Mesenteric fat pad (tissue), 1 donor: ENCODE measurements at places on chromosomes 5 and 9.

GRCh38 chr5:62296998-62297397, 9.0 kb upstream of the KIF2A start:
- DNase-seq = no peak

- DNase-seq = no peak
These were observed 166.4 kb downstream of the PAM start for GRCh38 chr5:102921341-102922044.

- DNase-seq = no peak
These were observed 54.4 kb downstream of the ANKH start for GRCh38 chr5:14816999-14817761.

DNA sequence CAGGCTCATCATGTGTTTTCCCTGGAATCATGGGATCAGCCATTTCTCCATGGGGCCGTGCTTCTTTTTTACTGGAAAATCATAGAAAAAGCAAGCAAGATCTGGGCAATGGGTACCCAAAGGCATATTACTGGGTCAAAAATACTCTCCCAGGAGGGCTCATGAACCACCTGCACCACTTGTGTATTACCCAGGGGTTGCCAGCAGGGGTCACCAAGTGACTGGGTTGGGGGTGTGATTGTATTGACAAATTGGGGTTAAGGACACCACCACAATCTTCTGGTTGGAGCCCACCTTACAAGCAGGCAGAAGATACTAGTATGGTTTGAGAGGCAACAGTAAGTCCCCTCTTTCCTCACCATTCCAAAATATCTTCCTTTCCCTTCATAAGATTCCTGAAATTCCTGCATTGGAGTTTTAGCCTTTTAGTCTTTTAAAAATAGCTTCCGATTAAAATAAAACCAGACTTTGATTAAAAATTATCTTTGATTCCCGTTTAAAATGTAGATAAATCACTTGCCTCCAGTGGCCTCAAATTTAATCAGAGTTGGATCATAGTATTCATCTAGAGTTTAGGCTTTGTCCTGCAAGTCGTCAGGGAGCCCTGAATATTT, 603.3 kb downstream of the KIF4B start:
- DNase-seq = no peak

GRCh38 chr5:129361441-129362025, 98.6 kb upstream of the ADAMTS19 start:
- DNase-seq = no peak

- no peak for DNase-seq
These were observed 1189.1 kb downstream of the CDH9 start for GRCh38 chr5:25849270-25849669.

GRCh38 chr5:76038212-76038611, 45.0 kb upstream of the SV2C start:
- DNase-seq = no peak

DNA sequence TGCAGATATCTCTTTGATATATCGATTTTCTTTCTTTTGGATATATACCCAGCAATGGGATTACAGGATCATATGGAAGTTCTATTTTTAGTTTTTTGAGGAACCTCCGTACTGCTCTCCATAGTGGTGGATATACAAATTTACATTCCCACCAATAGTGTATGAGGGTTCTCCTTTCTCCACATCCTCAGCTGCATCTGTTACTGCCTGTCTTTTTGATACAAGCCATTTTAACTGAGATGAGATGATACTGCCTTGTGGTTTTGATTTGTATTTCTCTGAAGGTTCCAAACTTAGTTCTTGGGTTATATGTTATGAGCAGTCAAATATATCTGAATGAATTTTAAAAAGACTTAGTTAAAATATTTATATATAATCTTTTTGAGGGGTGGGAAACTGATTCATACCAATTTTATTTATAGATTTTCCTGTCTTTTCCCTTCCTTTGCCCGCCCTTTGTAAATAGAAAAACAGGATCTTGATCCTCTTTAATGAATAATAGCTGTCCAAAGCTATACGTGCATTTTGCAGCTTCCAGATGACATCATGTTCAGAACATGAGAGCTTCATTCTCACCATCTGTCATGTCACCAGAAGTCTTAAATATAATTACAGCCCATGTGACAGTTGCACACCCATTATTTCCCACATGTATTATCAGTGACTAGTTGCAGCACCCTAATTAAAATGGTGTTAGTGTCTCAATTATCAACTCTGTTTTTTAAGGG, 6.2 kb upstream of the ARHGEF28 start:
- DNase-seq = no peak

- DNase-seq = no peak
These were observed 82.1 kb upstream of the IFNE start for GRCh38 chr9:21564175-21564574.

- DNase-seq = no peak
These were observed 26.8 kb downstream of the TRIP13 start for GRCh38 chr5:919356-920000.

GRCh38 chr5:96354237-96354636, 78.8 kb downstream of the PCSK1 start:
- no peak for DNase-seq

DNA sequence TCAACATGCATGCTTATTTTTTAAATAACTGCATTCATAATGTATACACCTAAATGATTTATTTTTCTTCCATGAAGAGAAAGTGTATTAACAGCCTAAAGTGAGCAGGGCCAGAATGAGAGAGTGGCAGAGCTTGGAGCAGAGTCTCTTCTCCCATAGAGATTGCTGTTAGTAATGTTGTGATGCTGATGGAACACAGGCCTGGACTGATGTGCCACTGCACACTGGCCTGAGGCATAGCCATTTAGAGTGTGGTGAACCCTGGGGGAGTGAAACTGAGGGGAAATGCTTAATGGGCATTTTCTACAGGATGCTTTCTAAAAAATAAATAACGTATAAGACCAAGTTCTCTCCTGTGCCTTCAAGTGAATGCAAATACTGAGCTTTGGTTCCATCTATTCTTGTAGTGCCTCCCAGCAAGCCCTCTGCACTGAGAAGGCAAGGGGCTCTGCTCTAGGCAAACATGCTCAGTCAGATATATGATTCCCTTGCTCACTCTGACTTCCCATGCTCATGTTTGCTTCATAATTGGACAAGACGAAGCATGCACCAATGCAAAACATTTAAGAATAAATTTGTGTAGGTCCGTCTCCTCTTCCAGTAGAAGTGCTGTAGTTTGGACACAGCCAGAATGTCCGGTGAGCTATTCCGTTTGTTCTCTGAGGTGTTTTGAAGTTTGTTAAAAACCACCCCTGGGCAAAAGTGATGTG, 185.7 kb downstream of the PBX3 start:
- DNase-seq = no peak

DNA sequence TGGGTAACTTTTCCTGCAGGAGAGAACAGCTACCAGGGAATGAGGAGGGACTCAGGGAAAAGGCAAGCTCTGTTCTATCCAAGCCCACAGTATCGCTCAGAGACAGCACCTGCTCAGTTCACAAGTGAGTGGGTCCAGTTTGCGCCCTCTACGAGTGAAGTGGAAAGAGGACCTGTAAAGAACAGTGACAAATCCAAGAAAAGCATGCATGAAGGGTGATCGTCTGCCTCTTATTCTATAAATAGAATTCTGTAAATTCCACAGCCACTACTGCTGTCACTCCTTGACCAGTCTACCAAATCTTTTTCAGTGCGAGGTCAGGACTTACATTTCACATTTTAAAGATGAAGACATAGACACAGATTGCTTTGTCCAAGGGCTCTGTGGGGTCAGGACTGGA, 117.5 kb downstream of the ENTREP1 start:
- no peak for DNase-seq

GRCh38 chr9:38160613-38161215, 91.7 kb upstream of the SHB start:
- no peak for DNase-seq

- DNase-seq = no peak
These were observed 19.2 kb downstream of the PPP2CA start for GRCh38 chr5:134206627-134207160.

GRCh38 chr5:35369965-35370790, 139.9 kb upstream of the PRLR start:
- no peak for DNase-seq

- no peak for DNase-seq
These were observed 6.6 kb upstream of the PCSK1 start for GRCh38 chr5:96439477-96440184.

DNA sequence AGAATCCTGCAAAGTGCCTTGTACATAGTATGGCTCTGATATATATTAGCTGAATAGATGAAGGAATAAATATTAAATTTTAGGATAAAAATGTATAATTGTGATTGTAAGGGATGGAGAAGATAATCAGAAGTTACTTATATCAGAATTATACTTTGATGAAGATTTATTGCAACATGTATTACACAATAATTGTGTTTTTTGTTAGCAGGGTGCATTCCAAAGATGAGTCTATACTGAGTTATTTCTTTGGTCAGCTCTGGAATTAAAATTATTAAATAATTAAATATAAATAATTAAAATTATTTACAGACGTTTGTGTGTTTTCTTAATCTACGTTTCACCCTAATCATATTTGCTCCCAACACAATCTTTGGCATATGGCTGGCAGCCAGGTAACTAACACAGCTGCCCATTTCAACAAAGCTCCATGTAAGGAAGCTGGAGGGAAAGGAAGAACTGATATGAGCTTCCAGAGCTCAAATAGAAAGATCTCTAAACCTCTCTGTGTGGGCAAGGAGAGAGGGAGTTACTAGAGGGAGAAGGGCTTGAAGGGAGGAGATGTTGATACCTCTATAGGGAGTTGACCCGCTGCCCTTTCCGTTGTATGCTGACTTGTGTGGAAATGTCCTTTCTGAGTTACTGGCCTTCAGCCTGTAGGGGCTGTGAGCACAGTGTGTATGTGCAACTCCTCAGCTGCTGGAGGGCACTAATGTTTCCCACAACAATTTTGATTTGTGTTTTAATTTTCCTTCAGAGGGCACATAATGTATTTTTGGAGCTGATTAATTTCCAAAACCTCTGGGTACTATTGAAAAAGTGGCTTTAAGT, 403.4 kb downstream of the MAN2A1 start:
- no peak for DNase-seq

- DNase-seq = no peak
These were observed 103.8 kb downstream of the DRD1 start for GRCh38 chr5:175340180-175340579.

GRCh38 chr5:143306040-143306439, 97.4 kb downstream of the NR3C1 start:
- no peak for DNase-seq

GRCh38 chr9:592225-592624, 249.3 kb upstream of the DMRT1 start:
- DNase-seq = no peak

- no peak for DNase-seq
These were observed 237.5 kb downstream of the SLIT3 start for GRCh38 chr5:169063316-169063953.

DNA sequence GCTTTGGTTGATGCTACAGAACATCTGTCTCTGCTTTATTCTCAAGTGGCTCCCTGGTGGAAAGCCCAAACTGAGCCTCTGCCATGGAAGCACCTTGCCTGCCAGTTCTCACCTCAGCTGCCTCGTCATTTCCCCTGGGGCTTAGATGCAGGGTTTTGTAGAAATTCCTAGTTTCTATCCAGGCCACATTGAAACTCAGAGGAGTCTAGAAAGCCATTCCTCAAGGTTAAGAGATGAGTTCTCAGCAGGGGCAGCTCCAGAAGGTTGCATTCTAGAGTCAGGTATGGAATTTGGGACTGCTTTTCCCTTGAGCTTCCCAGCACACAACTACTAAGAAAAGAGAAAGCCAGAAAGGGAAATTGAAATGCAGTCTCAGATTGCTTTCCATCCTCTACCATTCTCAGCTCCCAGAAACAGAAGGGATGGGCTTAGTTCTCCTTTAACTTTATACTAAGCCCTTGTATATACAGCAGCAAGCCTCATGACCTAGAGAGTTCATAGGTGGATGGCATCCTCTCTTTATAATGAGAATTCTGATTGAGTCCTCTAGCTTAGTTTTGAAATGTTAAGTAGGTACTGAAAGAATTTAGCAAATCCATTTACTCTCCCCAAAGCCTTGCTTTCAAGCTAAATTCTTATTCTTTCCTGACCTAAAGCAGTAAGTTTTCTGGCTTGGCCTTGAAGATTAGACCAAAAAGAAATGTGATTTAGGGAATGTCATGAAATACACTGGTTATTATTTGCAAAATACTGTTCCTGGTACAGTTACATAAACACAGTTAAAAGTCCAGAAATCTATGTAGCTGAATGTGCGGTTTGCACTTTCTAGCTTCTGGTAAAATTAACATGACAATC, 66.0 kb upstream of the MEF2C start:
- DNase-seq = no peak

GRCh38 chr5:3329427-3329826, 266.2 kb upstream of the IRX1 start:
- no peak for DNase-seq

GRCh38 chr5:97142521-97143254, at the start of gene LIX1:
LIX1 (minus strand) TSS chr5:97142611; CDS start chr5:97142576, 35 bp downstream.
- no peak for DNase-seq

- DNase-seq = no peak
These were observed 4.3 kb downstream of the NKD2 start for GRCh38 chr5:1012900-1013237.

GRCh38 chr5:93602241-93603077, 19.4 kb downstream of the NR2F1 start:
- no peak for DNase-seq

DNA sequence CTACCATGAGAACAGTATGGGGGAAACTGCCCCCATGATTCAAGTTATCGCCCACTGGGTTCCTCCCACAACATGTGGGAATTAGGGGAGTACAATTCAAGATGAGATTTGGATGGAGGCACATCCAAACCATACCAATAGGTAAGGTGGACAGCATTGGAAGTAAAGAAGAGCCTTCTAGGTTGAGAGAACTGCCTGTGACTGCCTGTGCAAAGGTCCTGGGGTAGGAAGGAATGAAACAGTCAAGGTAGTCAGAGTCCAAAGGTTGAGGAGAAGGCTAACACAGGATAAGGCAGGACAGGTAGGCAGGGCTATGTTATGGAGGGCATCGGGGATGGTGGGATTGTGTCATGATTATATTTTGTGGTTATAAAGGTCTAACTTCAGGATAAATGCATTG, 6.1 kb downstream of the GDA start:
- DNase-seq = no peak

DNA sequence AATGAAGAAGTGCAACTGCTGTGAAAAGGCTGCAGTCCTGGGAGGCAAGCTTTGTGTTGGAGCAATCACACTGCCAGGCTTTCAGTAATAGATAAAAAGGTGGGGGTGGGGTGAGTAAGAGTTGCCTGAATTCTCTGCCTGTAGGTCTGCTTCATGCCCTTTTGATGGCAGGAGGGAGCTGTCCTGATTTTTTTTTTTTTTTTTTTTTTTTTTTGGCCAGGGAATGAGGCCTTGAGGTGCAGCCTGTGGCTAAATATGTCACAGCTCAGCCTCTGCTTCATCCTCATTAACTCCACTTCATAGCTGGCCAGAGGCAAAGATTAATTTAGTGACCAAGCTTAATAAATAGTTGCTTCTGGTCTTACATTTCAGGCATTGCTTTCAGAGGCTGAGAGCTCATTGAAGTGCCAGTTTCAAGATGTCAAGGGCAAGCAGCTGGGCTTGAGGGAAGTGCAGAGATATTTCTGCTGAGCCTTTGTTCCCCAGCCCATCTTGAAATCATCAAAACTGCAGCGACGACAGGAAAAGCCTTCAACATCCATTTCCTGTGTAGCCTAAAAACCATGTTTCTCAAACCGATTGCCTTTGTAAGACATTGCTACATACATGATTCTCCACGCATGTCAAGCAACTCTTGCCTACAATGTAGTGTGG, 134.7 kb downstream of the MACIR start:
- no peak for DNase-seq

- DNase-seq = no peak
These were observed 111.1 kb upstream of the FBN2 start for GRCh38 chr5:128649192-128649591.

- DNase-seq = no peak
These were observed 326.6 kb downstream of the EBF1 start for GRCh38 chr5:158773161-158773560.
